ENCODE measurements at places on chromosomes 12 and 14.

- DNase-seq: no peak
- no peak overlapping the region for H3K27ac ChIP-seq
- no peaks in the 10 kb centered on the region for H3K4me1 ChIP-seq
- no peak overlapping the region for H3K4me3 ChIP-seq
- peaks cover 17% of the 10 kb centered on the region for H3K27me3 ChIP-seq
Measured at GRCh38 chr12:52585946-52586345, 12.3 kb upstream of the KRT74 start.

DNA sequence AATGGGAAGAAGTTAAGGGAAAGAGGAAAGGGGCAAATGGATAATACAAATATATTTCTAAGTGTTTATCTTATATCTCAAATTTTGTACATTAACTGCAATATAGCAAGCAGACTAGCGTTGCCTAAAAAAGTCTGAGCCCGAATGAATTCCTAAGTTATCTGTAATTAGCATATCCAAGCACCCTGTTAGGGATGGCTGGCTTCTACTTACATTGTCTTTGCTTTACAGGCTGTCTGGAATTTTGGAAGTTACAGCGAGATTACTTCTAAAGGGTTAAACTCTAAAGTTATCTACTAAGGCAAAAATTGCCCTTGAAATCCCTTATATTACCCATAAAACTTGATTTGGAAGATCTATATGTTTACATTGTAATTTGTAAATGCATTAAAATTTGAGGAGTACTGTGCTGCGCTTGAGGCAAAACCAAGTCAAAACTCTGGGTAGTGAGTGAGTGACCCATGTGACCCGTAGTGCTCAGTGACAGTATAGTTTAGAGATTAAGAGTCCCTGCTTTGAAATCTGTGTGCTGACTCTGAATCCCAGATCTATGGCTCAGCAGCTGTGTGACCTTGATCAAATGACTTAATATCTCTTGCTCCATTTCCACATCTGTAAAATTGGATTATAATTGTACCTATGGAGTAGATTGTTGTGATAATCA is 17.3 kb upstream of the LIN7A start:
- peaks cover 1% of the 10 kb centered on the region for H3K4me1 ChIP-seq
- no peak overlapping the region for H3K27ac ChIP-seq
- no peak overlapping the region for H3K4me3 ChIP-seq

DNA sequence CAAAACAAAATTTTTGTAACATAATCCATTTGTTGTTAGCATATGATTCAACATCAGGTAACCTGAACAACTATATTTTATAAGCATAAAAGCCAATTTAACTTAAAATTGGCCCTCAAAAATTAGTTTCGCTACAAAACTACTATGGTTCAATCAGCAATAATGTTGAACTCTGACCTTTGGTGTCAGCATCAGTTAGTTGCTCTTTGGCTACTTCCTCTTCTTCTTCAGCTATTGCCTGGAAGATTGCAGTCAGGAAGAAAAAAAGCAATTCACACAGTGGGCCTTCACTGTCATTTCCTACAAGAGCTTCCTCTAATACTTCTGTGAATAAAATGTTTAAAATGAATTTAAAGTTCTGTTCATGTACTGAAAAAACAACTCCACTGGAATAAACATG is 78.2 kb upstream of the CFL2 start:
- H3K4me3 ChIP-seq: no peak overlapping the region
- H3K36me3 ChIP-seq: peaks cover 12% of the 10 kb centered on the region
- no peak overlapping the region for H3K27ac ChIP-seq
- no peak for DNase-seq
- no peaks in the 10 kb centered on the region for H3K4me1 ChIP-seq
- no peaks in the 10 kb centered on the region for H3K27me3 ChIP-seq

- no peak overlapping the region for H3K27ac ChIP-seq
- H3K4me3 ChIP-seq: no peak overlapping the region
- no peaks in the 10 kb centered on the region for H3K27me3 ChIP-seq
- no peak for DNase-seq
- H3K4me1 ChIP-seq: no peaks in the 10 kb centered on the region
Measured at GRCh38 chr12:79252358-79253075, 387.9 kb downstream of the SYT1 start.

DNA sequence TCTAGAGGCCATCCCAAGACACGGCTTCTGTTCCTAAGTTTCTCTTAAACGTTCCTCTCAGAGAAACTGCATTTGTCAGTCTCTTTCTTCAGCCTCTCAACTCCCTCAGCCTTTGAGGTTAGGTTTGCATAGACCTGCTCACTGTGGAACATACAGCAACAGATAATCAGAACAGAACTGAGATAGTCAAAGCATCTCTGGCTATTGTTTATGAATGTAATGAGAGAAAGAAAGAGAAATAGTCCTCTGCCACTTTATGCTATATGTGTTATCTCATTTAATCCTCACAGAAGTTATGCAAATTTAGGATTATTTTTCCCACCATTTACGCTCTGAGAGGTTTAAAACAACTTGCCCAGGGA is 190.6 kb downstream of the PHLDA1 start:
- no peak overlapping the region for H3K4me3 ChIP-seq
- no peaks in the 10 kb centered on the region for H3K27me3 ChIP-seq
- no peak overlapping the region for H3K27ac ChIP-seq
- no peak for DNase-seq
- H3K4me1 ChIP-seq: peaks cover 3% of the 10 kb centered on the region

- peaks cover 45% of the 10 kb centered on the region for H3K4me1 ChIP-seq
- no peaks in the 10 kb centered on the region for H3K27me3 ChIP-seq
- DNase-seq: no peak
- H3K4me3 ChIP-seq: no peak overlapping the region
Measured at GRCh38 chr12:53217931-53218307, 10.9 kb upstream of the ITGB7 start.

GRCh38 chr14:34212172-34212929 is 249.7 kb downstream of the SPTSSA start:
- H3K36me3 ChIP-seq: no peaks in the 10 kb centered on the region
- no peak overlapping the region for H3K4me3 ChIP-seq
- H3K27ac ChIP-seq: no peak overlapping the region
- no peak for DNase-seq
- peaks cover 4% of the 10 kb centered on the region for H3K27me3 ChIP-seq
- no peaks in the 10 kb centered on the region for H3K4me1 ChIP-seq

- H3K4me3 ChIP-seq: no peak overlapping the region
- H3K27ac ChIP-seq: no peak overlapping the region
- no peak for DNase-seq
- H3K27me3 ChIP-seq: no peaks in the 10 kb centered on the region
Measured at GRCh38 chr12:22541496-22542155, 2.7 kb downstream of the C2CD5 start.

DNA sequence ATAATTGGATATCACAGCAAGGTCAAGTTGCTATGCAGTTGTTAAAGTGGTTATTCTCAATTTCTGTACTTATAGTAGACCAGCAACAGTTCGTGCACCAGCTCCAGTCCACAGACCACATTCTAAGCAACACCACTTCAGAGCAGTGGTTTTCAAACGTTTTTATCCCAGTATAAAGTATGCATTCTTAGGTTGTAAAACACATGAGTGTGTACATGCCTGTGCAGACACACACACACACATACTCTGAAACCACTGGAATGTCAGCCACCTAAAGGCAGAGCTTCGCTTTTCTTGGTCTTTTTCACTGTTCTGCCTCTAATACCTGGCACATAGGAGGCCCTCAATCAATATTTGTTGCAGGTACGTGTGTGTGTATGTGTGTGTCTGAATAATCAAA is 22.2 kb upstream of the C12orf71 start:
- no peak for DNase-seq
- no peaks in the 10 kb centered on the region for H3K4me1 ChIP-seq
- H3K27ac ChIP-seq: no peak overlapping the region
- no peaks in the 10 kb centered on the region for H3K27me3 ChIP-seq
- H3K4me3 ChIP-seq: no peak overlapping the region

DNA sequence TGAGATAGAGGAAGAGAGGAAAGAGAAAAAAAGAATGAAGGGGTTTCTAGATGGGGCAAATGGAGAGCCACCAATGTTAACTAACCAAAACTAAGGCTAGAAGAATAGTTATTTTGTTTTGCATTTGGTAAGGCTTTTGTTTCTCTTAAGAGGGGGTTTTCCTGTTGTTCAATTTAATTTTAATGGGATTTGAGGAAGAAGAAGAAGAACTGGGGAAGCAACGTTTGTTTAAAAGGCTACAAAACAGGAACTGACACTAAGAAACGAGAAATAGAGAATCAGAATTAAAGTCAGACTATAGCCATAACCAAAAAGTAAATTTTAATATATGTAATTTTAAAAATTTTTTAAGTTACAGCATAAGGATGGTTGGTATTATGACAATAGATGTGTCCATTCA is 13.7 kb downstream of the TXNDC16 start:
- no peak for DNase-seq
- H3K27ac ChIP-seq: no peak overlapping the region
- no peak overlapping the region for H3K4me3 ChIP-seq
- peaks cover 31% of the 10 kb centered on the region for H3K36me3 ChIP-seq

GRCh38 chr14:20559461-20559904 is 1.4 kb downstream of the RNASE9 start:
- no peak overlapping the region for H3K27ac ChIP-seq
- H3K4me3 ChIP-seq: no peak overlapping the region
- DNase-seq: no peak
- no peaks in the 10 kb centered on the region for H3K4me1 ChIP-seq

DNA sequence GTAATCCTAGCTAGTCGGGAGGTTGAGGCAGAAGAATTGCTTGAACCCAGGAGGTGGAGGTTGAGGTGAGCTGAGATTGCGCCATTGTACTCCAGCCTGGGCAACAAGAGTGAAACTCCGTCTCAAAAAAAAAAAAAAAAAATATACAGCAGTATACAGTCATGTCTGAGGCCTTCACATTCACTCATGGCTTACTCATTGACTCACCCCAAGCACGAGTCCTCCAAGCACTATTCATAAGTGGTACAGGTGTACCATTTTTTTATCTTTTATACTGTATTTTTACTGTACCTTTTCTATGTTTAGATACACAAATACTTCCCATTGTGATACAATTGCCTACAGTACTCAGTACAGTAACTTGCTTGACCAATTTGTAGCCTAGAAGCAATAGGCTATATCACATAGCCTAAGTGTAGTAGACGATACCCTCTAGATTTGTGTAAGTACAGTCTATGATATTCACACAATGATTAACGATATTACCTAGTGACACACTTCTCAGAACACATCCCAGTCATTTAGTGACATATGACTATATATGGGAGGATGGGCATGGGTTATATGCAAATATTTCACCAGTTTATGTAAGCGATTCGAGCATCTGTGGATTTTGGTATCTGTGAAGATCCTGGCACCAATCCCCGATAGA is 12.2 kb downstream of the LLPH start:
- no peak overlapping the region for H3K4me3 ChIP-seq
- no peak for DNase-seq
- H3K36me3 ChIP-seq: peaks cover 4% of the 10 kb centered on the region
- H3K27ac ChIP-seq: no peak overlapping the region
- H3K27me3 ChIP-seq: no peaks in the 10 kb centered on the region
- H3K4me1 ChIP-seq: no peaks in the 10 kb centered on the region

DNA sequence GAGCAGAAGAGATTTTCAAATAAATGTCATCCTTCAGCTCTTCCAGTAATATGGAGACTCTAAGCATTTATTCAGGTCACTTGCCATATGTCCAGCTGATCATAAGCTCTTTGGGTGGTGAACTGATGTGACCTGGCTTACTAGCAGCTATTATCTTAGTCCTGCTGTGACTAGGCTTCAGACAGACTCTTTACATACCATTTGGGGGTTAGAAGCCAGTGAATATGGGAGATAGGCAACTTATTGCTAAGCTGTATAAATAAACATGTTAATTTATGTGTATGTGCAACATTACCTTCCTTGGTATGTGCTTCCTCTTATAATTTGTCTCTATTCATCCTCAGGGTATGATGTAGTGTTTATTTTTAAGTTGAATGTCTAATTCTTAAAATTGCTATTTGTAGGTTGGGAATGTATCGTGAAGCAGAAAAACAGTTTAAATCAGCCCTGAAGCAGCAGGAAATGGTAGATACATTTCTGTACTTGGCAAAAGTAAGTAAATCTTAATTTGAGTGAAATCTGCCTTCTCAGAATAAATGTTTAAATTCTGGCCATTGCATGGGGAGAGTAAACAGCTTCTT is 32.4 kb downstream of the TTC8 start:
- H3K4me3 ChIP-seq: no peak overlapping the region
- DNase-seq: no peak
- H3K27ac ChIP-seq: no peak overlapping the region

DNA sequence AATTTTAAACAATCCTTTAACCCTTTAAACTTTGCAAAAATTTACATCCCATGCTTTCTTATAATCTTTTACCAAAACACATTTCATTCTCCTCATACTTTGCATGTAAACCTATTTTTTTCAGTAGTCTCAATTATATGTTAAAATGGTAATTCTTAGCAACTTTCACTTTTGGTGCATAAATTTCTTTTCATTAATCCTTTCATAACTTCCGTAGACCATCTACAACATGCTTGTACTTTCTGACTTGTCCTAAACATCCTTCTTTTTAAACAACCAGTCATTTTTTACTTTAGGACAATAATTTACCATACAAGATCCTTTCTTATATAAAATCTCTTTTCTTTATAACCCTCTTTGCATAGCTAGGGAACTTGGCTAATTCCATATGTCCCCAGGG is 19.5 kb downstream of the CCDC91 start:
- H3K27me3 ChIP-seq: no peaks in the 10 kb centered on the region
- H3K4me1 ChIP-seq: no peaks in the 10 kb centered on the region
- H3K4me3 ChIP-seq: no peak overlapping the region
- H3K27ac ChIP-seq: no peak overlapping the region

DNA sequence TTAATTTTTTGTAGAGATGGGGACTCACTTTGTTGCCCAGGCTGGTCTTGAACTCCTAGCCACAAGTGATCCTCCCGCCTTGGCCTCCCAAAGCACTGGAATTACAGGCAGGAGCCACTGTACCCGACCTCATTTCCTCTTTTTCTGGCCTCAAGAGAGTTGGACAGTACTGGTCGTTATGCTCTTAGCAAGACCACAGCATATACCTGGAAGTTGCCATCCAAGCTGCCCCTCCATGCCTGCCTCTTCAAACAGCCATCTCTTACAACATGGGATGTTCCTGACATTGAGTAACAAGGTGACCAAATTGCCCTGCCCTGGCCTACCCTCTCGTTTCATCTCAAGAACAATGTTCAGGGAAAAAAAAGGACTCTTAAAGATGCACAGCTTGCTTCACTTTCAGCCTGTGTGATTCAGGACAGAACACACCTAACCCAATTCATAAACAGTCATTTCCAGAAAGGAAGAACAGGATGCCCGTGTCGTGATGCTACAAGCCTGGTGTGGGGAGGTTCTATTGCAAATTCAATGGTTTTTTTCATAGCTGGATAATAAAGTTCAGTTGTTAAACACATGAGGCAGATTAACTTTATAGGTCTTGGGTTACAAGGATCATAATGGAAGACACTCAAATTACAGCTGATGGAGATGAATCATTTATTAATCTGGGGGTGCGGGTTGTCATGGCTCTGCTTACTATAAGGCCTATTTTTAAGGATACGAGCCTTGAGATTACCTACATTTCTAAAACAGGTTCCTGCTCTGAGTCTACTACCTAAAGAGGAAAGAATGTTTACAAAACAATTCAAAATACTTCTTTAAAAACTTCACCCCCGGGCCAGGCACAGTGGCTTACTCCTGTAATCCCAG is 11.9 kb downstream of the GLTP start:
- no peaks in the 10 kb centered on the region for H3K36me3 ChIP-seq
- no peak overlapping the region for H3K27ac ChIP-seq
- H3K4me1 ChIP-seq: peaks cover 30% of the 10 kb centered on the region
- no peaks in the 10 kb centered on the region for H3K27me3 ChIP-seq
- DNase-seq: no peak

All from large intestine (tissue), 12 donors.